NCI-H524 treated with DMSO at 0.1 percent for 48 hours (cell line): ENCODE measurements at places on chromosomes 2 and 18.

- DNase-seq: no peak
These were observed 625 bp downstream of the LYPD6 start for GRCh38 chr2:149331023-149331400.

GRCh38 chr2:236874866-236875481 lies 210.7 kb upstream of the COPS8 start:
- no peak for DNase-seq

DNA sequence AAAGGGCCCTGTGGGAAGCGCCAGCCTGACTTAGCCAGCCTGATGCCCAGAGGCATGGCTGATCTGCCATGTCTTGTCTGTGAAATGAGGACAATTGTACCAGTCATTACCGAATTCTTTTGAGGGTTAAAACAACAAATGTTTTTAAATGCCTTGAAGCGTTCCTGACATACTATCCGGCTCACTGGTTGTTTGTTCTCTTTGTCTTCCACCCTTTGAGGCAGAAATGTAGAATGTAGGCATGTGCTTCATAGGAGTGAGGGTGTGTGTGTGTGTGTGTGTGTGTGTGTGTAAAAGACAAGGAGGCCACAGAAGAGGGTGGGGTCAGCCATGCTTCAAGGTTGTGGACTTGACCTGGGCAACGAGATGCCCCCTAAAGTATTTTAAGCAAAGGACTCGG lies 35.5 kb downstream of the TGFBRAP1 start:
- no peak for DNase-seq

DNA sequence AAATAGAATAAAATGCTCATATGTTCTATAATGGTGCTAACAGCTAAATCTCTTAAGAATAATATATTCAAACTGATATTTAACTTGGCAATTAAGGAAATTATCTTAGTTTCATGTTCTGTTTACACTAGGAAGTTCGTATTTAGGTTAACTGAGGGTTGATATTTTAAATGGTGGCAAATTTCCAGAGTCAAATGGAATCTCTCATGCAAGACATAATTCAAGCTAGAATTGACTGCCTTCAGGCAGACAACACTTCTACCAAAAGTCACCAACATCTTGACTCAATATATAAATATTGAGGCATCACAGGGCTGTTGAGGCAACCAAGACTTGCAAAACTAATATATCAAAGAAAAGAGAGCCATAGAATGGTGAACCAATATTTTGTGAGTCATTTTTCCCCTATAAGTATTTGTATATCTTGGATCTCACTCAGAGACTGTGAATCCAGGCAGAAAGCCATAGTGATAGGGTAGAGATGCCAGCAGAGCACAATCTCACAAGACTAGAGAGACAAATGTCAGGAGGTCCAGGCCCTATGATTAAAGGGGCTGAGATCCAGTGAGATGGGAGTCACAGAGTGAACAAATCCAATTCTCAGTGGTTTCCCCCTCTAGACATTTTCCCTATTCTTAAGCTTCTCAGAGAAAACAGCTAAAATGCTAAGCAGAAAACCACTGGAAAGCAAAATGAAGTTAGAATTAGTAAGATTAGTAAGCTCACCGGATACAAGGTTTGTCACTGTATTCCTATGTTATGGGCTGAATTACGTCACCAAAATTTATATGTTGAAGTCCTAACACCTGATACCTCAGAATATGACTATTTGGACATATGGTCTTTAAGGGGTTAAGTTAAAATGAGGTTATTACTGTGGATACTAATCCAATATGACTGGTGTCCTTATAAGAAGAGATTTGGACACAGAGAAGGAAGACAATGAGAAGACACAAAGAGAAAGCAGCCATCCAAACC lies 358.2 kb upstream of the UBE2E3 start:
- no peak for DNase-seq

DNA sequence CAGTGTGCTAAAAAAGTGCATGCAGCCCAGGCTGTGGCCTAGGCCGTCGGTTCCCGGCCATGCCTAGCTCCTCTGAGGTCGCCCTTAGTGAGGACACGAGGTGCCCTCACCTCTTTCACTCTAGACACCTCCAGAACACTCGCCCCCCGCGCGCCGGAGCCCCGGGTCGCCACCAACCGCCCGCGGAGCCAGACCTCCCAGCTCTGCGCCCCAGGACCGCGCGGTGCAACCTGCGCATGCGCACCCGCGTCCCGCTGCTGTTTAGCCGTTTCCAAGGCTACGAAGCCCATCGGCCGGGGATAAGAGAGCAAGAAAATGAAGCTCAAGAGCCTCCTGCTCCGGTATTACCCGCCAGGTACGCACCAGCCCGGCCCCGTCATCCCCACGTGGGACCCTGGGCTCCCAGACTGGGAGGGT lies at the start of gene DAW1:
Gene DAW1 (plus strand): TSS at position 257 of the 417 bp plus-strand sequence. CDS start 59 bp downstream, at position 316.
- no peak for DNase-seq

DNA sequence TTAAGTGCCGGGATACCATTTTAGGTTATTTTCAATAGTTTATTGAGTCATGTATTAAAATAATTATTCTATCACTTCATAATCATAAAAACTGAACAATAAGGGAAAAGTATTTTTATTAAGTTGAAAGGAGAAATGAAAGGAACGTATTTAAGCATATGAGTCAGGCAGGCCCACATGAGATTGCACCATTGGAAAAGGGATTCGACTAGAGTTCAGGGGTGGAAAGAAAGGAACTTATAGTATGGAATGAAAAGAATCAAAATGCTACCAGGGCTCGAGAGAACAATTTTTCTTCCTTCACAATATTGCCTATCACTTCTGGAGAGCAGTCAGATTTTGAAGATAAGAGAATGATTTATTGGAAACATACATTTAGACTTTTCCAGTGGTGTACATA lies 516.5 kb upstream of the NETO1 start:
- DNase-seq: no peak

- DNase-seq: no peak
These were observed 92.8 kb upstream of the BARD1 start for GRCh38 chr2:214902286-214902685.

DNA sequence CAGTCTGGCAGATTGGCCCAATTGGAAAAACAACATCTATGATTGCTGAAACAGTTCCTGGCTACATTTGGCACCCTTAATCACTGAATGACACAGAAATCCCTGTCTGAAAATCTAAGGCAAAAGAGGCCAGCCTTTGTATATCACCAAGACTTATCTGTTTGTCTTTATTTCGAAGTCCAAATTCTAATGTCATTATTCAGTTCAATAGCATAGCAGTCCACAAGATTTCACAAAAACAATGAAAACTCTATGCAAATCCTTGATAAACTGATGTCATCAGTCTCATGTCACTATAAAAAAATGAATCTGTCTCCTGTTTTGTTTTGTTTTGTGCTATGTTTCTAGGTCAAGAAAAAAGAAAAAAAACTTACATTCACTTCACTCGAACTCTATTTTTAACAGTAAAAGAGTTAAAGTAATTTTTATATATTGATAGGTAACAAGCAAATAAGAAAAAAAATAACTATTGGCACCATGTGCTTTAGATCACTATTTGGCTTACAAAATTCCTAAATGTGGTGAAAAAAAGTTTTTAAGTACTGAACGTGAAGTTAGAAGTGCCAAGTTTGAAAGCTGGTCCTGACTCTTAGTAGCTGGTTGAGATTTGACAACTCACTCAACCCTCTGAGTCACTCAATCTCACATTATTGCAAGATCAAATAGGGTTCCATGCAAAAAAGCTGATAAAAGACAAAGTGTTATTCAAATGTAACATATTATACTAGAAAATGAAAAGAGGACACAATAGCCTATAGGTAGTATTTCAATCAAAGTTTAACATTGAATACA lies 359.3 kb downstream of the IRS1 start:
- DNase-seq: no peak

- DNase-seq: no peak
These were observed 47.9 kb downstream of the MBP start for GRCh38 chr18:77084688-77085035.
